ENCODE measurements at places on chromosomes 2 and 18.
A peak's percentile ranks its signal among the peaks of the same experiment; 100 is the strongest.

- no peak for DNase-seq
Measured at GRCh38 chr18:36762074-36762473, 66.7 kb downstream of the TPGS2 start.

GRCh38 chr2:30231996-30232800, 864 bp downstream of the LBH start:
- peak; percentile 85 for DNase-seq

DNA sequence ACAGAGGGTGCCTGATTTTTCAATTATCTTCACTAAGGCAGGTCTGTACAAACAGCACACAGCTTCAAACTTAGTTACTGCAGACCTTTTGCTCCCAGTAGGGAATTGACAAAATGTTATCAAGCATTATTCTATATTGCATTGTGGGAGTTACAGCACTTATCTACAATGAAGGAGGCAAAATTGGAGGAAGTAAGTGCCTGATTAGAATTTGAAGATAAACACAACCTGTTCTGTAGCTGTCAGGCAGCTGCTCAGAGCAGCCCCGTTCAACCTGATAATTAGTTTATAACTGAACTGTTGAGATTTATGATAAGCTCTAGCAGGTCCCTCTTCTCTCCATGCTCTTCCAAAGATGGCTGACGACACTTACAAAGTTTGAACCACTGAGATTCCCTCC, 364.4 kb upstream of the CYRIA start:
- no peak for DNase-seq

- DNase-seq: peak; percentile 43
Measured at GRCh38 chr18:68724021-68724420, 9.1 kb upstream of the TMX3 start.

DNA sequence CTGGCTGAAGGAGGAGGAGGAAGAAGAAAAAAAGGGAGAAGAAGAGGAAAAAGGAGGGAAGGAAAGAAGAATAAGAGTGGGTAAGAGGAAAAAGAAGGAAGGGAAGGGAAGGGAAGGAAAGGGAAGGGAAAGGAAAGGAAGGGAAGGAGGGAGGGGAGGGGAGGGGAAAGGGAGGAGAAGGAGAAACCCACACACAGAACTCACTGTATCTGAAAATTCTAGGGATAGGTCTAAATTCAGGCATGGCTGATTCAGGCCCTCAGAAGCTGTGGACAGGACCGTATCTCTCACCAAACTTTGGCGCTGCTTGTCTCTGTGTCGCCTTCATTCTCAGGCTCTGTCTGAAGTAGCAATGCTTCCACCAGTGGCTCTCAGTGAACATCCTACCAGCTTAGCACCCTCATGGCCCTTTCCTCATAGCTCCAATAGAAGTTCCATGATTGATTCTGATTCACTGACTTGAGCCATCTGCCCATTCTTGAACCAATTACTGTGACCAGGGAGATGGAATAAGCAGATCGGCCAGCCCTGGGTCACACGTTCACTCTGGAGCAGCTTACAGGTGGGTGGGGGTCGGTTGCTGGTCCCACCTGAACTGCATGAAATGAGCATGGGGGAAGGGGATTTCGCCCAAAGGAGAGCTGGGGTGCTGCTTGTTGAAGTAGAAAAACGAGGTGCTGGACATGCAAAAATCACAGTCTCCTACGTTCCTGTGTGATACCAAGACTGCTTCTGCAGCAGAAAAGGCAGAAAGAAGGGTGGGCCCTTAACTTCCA, 59.7 kb downstream of the TTC32 start:
- DNase-seq: no peak

- DNase-seq: no peak
Measured at GRCh38 chr2:118980022-118980421, 38.0 kb downstream of the MARCO start.

- DNase-seq: no peak
Measured at GRCh38 chr2:229454934-229455631, 184.0 kb upstream of the PID1 start.

- no peak for DNase-seq
Measured at GRCh38 chr2:121360566-121361300, 75.7 kb upstream of the TFCP2L1 start.

DNA sequence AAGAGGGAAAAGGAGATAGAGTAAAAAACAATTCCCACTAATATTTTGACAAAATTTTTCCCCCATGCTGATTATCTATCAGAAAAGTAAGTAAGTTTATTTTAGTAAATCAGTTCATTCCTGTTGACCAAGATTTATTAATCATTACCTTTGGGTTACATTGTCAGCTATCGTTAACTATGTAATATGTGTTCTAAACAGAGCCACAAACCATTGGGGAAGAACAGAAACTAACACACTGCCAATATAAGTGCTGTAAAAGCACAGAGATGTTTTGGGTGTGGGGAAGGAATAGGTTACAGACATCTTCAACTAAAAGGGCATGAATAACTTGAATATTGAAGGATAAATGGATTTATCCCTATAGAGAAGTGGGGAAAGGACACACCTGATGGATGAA, 42.5 kb upstream of the ACADL start:
- no peak for DNase-seq

DNA sequence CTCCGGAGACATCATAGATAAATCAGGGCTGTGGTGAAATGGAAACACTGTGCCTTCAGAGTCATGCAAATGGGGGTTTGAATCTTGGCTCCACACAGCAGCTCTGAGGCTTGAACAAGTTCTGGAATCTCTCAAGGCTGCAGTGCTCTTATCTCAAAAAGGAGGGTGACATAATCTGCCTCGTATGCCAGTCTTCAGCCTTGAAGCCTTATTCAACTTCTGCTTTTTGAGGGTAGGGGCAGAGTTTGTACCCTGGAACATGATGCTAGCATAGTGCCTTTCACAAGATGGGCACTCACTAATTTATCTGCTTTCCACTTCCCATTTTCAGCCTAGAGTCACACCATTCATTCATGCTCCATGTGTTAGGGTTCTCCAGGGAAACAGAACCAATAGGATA, 42.3 kb downstream of the GATA6 start:
- no peak for DNase-seq

DNA sequence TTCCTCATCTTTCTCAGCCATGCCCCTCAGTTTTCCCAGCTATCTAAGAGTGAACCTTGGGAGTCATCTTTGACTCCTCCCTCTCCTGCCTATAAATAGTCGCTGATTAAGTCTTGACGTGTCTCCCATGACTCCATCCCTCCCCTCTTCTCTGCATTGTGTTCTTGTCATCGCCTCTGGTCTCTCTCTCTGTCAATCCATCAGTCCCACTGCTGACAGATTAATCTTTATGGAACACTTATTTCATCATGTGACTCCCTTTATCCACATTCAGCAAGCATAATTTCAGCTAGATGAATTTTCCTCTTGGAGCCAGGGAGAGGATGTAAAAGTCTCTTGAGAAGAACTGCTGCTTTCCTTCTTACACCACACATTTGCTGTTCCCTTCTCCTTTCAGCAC, 9.4 kb downstream of the ADAM23 start:
- no peak for DNase-seq

DNA sequence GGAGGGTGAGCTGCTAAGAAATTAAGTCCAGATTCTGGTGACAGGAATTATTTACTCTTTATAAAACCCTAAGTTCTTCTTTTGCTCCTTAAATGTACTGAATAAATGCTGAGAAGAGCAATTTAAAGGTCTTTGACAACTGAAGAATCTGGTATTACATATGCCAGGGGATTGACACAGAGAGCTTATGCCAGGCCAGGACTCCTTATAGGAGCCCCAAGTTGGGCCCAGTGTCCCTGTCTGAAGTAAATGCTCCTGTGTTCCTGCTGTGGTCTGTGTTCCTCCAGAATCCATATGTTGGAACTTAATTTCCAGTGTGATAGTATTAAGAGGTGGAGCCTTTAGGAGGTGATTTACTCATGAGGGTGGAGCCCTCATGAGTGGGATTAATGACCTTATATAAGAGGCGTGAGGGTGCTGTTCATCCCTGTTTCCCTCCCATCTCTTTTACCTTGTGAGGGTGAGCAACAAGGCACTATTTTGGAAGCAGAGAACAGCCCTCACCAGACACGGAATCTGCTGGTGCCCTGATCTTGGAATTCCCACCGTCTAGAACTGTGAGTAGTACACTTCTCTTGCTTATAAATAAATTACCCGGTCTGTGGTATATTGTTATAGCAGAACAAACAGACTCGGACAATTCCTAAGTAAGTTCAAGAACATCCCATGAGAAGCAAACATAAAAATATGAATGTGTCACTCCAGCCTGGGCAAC, 39.8 kb downstream of the LYPD6 start:
- DNase-seq: no peak

DNA sequence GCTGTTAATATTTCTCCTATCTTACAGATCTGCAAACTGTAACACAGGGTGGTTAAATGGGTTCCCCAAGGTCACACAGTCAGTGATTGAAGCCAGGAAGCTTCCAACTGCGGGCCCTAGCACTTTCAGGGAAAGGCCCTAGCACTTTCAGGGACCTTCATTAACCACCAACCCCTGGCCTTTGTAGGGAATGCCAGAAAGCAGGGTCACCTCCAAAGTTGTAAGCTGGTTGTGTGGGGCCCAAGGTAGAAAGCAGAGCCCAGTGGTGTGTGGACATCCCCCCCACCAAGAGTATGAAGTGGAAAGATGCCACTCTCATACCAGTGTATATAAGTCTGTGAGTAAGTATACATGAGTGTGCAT, 4.4 kb downstream of the DLX2 start:
- DNase-seq: no peak

GRCh38 chr2:158809816-158810215, 14.7 kb downstream of the DAPL1 start:
- no peak for DNase-seq

DNA sequence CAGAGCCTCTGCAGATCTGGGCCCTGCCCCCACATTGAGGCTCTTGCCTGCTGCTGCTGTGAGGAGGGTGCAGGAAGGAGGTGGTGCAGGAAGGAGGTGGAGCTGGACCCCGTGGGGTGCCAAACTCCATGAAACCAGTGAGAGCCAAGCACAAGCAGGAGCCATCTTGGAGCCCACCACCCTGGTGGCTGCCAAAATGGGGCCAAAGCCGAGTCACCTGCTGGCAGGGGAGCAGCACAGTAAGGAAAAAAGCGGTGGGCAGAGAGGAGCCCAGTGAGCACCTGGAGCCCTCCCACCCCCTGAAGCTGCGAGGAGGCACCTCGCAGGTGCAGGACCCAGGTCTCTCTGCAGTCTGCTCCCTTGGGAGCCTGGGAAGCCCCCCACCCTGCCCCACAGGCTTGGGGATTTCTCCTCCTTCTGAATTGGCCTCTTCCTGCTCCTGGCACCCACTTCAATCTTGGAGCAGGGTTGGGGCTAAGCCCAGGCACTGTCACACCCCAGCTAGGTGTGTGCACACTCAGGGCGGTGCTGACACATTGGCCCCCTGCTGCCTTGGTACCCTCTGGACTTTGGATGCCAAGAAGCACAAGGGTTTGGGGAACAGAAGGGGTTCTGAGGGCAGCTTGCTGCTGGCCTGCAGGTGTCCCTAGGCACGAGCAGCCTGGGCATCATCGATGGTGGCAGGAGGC, 245.4 kb upstream of the LRRTM4 start:
- no peak for DNase-seq

DNA sequence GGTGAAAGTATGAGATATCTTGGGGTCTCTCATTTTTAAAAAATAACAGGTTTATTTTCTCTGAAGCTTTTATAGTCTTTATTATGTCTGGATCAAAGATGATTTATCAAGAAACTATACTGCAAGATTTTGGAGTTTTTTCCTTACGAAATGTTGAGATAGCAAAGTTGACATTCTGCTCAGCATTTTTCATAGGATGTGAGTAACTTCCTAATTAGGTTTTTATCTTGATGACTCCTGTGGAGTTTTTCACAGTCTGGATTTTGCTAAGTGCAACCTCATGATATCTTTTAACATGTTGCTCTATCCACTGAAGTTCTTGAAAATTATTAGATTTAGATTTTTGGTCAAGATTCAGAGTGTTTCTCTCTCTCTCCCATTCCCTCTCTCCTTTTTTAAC, 17.8 kb downstream of the TCF7L1 start:
- no peak for DNase-seq

GRCh38 chr2:180690611-180691010, 289.8 kb upstream of the UBE2E3 start:
- no peak for DNase-seq

GRCh38 chr2:173053043-173053699, 22.5 kb upstream of the MAP3K20 start:
- no peak for DNase-seq

DNA sequence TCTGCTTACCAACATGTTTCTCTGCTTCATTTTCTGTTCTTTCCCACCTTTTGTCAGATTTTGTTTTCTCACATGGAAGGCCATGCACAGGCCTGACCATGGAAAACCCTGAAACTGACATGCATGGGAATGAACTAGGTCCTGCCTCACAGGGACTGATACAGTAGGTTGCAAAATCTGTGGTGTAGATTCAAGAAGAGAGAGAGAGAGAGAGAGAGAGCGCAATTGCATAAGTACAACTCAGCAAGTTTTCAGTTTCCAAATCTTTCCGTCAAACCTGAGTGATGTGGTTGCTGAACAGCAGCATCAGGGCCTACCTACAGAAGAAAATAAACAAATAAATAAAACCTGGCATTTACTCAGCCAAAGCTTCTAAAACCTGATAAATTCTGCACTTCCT, 87.5 kb upstream of the RNF152 start:
- no peak for DNase-seq

GRCh38 chr2:143934626-143935481, 585.1 kb downstream of the ZEB2 start:
- DNase-seq: no peak

- DNase-seq: no peak
Measured at GRCh38 chr2:127672341-127673224, 2.7 kb downstream of the LIMS2 start.

DNA sequence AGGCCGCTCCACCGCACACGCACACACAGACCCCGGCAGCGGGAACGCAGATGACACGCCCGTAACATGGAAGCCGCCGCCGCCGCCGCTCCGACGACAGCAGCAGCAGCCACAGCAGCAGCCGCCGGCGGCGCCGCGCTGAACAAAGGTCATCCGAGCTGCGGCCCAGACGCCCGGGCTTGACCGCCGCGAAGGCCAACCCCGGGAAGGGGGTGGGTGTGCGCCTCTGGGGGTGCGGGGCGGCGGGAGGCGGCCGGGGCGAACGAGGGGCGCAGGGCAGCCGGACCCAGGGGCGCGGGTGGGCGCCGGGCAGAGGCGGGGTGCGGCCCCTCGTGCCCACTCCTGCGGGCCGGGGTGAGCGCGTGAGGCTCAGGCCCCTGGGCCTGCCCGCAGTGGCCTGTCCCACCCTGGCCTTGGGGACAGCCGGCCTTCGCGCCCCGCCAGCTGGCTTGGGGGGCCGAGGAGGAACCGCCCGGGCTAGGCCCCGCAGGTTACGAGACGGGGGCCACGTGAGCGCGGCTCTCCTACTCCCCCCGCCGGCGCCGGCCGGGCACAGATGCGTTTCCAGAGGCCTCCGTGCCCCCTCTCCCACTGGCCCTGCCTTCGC, 1.0 kb upstream of the ZNF532 start:
- no peak for DNase-seq

DNA sequence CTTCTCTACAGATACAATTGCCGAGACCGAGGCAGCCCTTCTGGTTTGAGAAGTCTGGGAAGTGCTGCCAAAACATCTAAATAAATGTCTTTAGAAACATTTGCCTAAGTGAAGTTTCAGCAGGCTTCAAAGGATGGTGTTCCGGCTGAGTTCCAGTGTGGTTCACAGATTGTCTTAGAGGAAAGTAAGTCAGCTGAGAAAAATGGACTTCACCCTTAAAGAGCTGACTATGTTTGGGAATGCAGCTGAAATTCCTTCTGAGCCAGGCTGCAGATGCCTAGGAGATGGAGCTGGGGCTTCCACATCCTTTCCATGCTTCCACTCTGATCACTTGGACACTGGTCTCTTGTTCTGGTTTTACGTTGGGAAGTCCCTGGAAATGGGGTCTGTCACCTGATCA, 83.6 kb downstream of the FHOD3 start:
- DNase-seq: no peak

- no peak for DNase-seq
Measured at GRCh38 chr2:228860601-228861285, 410.3 kb downstream of the PID1 start.
